Nasal cavity respiratory epithelium epithelial cell of viscerocranial mucosa (primary cell): ENCODE measurements at places on chromosomes 1 and 21. TPM values are rescaled to one million over a fixed set of nuclear protein-coding genes. Genes with fewer than 3 reads are reported as not detected.

Gene COP1
- 56.0 and 83.7 TPM in 2 replicates for total RNA-seq

Gene LIPI
- not detected in 2 replicates for total RNA-seq

Gene MANEAL
- 0.68 and 1.6 TPM in 2 replicates for total RNA-seq

Gene BARHL2
- not detected in 2 replicates for total RNA-seq

Gene NHLH1
- total RNA-seq = 0.07 TPM in 1 of 2 replicates, not detected in the other

Gene HMGCS2
- total RNA-seq = 2.1 TPM in 1 of 2 replicates, not detected in the other

Gene MAP10
- total RNA-seq = 0.34 and 1.4 TPM in 2 replicates

Gene SLFNL1
- total RNA-seq = under 0.01 and 0.21 TPM in 2 replicates

Gene NBPF6
- total RNA-seq = under 0.01 TPM in 1 of 2 replicates, not detected in the other

Gene DPT
- total RNA-seq = not detected in 2 replicates

Gene HRNR
- total RNA-seq = under 0.01 and 0.34 TPM in 2 replicates

Gene CLIC6
- under 0.01 and 0.71 TPM in 2 replicates for total RNA-seq

Gene PPM1J
- total RNA-seq = 2.8 and 4.1 TPM in 2 replicates

Gene FCGR2B
- not detected in 2 replicates for total RNA-seq

Gene DUSP23
- 29.4 and 46.0 TPM in 2 replicates for total RNA-seq

Gene AMY1B
- total RNA-seq = not detected in 2 replicates

Gene CRYBG2
- total RNA-seq = 52.6 and 55.7 TPM in 2 replicates

Gene LEMD1
- 1.5 and 6.8 TPM in 2 replicates for total RNA-seq

Gene S100A3
- 2.1 and 2.3 TPM in 2 replicates for total RNA-seq

Gene SMPDL3B
- 4.3 and 5.8 TPM in 2 replicates for total RNA-seq

Gene PADI2
- total RNA-seq = 0.14 and 1.0 TPM in 2 replicates

Gene LZIC
- total RNA-seq = 46.3 and 51.3 TPM in 2 replicates

Gene RGL1
- total RNA-seq = 0.68 and 3.3 TPM in 2 replicates

Gene TMEM59
- total RNA-seq = 149 and 349 TPM in 2 replicates

Gene CFHR3
- total RNA-seq = 0.14 TPM in 1 of 2 replicates, not detected in the other

Gene EPHA2
- 184 and 193 TPM in 2 replicates for total RNA-seq

Gene C1orf116
- total RNA-seq = 33.2 and 37.3 TPM in 2 replicates

Gene PTPRC
- total RNA-seq = not detected in 2 replicates

Gene PLK3
- 29.4 and 44.4 TPM in 2 replicates for total RNA-seq

Gene SLC25A44
- total RNA-seq = 9.2 and 14.5 TPM in 2 replicates

Gene STUM
- not detected in 2 replicates for total RNA-seq

Gene MSTO1
- total RNA-seq = 29.3 and 56.7 TPM in 2 replicates

Gene GPR25
- not detected in 2 replicates for total RNA-seq

Gene VCAM1
- not detected in 2 replicates for total RNA-seq

Gene PER3
- total RNA-seq = 6.5 and 7.7 TPM in 2 replicates

Gene PCAT6
- total RNA-seq = 0.68 and 1.1 TPM in 2 replicates

Gene GSTM5
- total RNA-seq = not detected in 2 replicates

Gene KCNT2
- total RNA-seq = 0.34 and 0.50 TPM in 2 replicates

Gene CELA3A
- total RNA-seq = not detected in 2 replicates

Gene LAD1
- total RNA-seq = 155 and 157 TPM in 2 replicates
